NCI-H460 (cell line): ENCODE measurements at places on chromosomes 3 and 15. TPM values are rescaled to one million over a fixed set of nuclear protein-coding genes. Genes with fewer than 3 reads are reported as not detected.
A peak's percentile ranks its signal among the peaks of the same experiment; 100 is the strongest.

- peak; percentile 35 for DNase-seq
Observed at GRCh38 chr3:138786788-138787271, 47.9 kb downstream of the PIK3CB start.

DNA sequence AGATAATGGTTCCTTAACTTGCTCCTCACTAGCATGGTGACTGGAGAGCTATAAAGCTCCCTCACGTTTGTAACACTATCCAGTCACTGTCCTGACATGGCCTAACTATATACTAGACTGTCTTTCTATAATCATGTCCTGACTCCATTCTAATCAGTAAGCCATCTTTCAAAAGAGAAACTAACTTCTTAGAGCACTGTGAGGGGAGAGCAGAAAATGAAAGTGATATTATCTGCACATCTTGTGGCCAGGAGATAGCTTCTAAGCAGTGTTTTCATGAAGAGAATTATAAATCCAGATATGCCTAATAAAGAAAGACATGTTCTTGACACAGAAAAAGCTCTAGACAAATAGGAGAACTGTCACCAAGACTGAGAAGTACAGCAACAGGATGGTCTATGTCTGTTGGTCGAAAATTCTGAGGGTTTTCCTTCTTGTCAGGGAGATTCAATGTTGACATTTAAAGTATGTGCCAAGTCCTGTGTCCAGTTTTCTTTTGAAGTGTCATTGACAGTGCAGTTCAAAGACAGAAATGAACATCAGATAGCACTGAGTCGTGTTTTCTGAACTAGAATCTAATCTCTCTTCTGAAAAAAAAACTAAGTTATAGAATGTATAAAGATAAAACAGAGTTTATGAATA is 230.6 kb upstream of the PEX5L start:
- DNase-seq: no peak

DNA sequence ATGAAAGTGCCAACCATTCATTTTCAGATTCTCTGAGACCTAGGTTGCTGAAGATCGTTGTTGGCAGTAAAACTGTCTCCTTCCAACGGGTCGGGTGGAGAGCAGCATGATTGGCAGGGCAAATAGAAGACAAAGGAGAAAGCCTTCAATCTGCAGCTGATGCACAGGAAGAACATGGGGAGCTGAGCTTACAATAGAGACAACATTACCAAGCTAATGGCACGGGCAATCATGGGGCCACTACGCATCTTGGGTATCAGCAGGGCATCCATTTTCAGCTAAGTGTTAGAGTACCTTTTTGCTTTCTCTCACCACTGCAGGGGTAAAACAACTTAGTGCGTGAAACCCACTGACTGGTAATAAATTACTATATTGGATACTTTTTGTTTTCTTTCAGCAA is 114.8 kb downstream of the WDR72 start:
- DNase-seq: no peak

DNA sequence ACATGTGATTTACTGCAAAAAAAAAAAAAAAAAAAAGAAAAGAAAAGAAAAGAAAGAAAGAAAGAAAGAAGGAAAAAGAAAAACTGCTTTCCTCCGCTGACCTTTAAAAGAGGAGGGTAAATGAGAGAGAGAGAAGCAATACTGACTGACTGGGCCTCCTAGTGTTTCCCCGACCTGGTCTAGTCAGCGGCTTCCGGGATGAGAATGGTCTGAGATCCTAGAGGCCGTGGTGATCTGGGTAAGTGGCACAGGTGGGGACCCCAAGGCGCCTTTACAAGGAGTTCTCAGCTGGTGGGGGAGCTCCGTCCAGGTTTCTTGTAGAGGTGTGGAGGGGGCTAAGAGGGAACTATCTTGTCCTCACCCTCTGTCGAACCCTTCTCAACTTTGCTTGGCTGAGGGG is 223.1 kb downstream of the MEIS2 start:
- DNase-seq: no peak

DNA sequence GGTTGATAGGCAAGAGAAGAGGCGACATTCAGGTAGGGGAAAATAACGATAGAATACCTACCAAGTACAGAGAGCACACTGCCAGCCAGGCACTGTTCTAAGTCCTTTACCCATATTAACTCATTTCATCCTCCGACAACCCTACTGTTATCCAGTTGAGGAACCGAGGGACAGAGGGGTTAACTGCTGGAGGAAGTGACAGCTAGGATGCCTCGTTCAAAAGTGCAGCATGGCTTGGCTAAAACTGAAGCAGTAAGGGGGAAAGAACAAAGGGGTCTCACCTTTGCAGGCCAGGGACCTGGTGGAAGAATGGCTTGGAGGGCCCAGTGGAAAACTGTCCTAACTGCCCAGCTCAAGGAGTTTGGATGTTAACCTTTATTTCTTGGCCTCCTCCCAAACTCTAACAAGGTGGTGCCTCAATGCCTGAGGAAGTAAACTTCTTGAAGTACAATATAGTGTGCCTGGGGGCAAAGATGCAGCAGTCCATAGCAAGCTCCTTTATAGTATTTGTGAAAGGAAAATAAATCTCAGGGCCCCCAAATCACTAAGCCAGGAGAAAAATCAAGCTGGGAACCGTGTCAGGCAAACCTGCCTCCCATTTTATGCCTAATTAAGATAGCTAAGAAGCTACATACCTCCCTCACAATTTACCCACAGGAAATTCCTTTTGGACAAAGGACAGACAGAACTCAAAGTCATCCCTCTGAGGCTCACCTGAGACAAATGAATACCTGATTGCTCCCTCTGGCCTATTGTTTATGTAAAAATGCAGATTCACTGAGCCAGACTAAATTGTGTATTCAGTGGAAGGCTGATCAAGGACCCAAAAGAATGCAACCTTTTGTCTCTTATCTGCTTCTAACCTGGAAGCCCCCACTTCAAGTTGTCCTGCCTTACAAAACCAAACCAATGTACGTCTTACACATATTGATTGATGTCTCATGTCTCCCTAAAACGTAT is 1.6 kb upstream of the ITGB5 start:
- DNase-seq: no peak

DNA sequence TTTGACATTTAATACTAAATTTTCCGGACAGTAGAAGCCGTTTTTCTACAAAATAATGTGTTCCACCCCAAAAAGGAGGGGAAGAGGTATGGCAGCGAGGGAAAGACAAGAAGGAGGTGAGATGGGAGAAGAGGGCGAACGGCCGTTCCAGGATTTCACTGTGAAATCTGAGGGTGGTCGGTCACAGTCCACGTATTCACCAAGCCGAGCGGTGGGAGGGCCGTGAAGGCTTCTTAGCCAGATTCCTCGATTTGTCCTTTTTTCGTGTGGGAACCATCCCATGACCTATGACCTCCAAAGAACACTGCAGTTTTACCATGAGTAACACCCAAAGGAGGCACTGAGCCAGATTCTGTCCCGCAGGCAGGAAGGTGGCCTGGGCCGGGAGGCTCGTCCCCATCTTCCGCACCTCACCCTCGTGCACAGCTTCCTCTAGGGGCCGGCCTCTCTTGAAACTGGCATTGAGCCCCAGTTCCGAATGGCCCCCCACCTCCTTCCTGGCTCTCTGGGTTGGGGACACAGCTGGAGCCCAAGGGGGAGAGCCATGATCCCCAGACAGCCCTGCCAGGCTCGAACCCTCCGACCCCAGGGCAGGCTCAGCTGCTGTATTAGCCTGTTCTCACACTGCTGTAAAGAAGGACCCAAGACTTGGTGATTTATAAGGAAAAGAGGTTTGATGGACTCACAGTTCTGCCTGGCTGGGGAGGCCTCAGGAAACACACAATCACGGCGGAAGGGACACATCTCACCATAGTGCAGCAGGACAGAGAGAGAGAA is 23.7 kb downstream of the XXYLT1 start:
- no peak for DNase-seq

DNA sequence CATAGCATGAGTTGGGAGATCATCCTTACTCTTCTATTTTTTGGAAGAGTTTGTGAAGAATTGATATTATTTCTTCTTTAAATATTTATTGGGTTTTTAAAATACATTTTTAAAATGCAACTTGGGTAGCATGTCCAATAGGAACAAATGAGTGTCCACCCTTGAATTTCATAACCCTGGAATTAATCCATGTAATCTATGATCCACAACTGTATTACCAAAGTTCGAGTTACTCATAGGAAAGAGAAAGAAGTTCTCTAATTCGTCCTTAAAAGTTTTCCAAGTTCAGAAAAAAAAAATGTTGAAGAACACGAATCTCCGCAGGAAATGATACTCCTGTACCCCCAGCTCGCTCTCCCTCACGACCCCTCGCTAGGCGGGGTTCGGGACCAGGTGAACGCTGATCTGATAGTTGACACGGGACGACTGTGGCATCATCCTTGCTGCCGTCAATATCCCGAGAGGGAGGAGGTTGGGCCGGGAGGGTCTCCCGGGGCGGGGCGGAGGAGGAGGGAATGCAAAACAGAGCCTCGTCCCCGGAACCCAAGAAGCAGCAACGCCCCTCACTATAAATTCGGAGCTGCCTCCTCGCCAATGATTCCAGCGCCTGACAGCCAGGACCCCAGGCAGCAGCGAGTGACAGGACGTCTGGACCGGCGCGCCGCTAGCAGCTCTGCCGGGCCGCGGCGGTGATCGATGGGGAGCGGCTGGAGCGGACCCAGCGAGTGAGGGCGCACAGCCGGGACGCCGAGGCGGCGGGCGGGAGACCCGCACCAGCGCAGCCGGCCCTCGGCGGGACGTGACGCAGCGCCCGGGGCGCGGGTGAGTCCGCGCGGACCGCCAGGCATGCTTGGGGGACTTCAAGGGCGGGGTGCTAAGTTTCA is at the start of gene AGTR1:
Gene AGTR1, plus strand, starts transcription at position 598 of the 884 bp plus-strand sequence. CDS start 43,133 bp downstream, outside the sequence.
- DNase-seq: no peak

DNA sequence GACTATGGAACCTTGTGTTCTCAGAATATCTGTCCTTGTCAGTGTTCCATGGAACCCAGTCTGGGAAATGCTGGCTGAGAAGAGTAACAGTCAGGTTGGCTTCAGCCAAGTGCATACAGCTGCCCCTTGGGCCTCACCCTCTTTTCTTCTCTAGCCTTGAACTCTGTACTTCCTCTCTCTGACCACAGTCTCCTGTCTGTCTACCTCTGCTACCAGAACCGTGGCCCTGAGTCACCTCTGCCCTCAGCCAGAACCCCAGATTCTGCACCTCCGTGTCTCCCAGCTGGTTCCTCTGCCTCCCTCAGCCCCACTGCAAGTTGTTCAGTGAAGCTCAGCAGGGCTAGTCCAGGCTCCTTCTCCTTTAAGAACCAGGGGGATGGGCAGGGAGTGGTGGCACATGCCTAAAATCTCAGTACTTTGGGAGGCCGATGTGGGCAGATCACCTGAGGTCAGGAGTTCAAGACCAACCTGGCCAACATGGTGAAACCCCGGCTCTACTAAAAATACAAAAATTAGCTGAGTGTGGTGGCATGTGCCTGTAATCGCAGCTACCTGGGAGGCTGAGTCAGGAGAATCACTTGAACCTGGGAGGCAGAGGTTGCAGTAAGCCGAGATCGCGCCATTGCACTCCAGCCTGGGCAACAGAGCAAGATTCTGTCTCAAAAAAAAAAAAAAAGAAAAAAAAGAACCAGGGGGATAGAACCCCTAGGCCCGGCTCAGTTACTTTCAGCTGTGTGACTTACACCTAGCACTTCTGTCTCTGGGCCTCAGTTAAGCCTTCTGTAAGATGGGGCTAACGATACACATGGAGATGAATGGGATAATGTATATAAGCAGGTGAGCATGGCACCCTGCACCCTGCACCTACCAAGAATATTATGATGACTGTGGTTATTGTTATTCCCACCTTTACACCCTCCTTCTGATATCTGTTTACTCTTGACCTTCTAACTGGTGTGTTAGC is 24.3 kb upstream of the TATDN2 start:
- no peak for DNase-seq

GRCh38 chr3:11197484-11197883 is 43.2 kb downstream of the HRH1 start:
- no peak for DNase-seq

DNA sequence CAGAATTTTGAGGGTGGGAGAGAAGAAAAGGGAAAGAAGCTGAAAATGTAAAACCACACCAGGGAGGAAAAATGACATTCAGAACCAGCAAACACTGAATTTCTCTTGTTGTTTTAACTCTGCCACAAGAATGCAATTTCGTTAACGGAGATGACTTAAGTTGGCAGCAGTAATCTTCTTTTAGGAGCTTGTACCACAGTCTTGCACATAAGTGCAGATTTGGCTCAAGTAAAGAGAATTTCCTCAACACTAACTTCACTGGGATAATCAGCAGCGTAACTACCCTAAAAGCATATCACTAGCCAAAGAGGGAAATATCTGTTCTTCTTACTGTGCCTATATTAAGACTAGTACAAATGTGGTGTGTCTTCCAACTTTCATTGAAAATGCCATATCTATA is 15.5 kb downstream of the GREM1 start:
- no peak for DNase-seq

- DNase-seq: peak; percentile 27
Observed at GRCh38 chr3:126540342-126540849, 16.4 kb downstream of the CHST13 start.

GRCh38 chr3:128784232-128784631 is 58.2 kb downstream of the RAB7A start:
- DNase-seq: no peak

DNA sequence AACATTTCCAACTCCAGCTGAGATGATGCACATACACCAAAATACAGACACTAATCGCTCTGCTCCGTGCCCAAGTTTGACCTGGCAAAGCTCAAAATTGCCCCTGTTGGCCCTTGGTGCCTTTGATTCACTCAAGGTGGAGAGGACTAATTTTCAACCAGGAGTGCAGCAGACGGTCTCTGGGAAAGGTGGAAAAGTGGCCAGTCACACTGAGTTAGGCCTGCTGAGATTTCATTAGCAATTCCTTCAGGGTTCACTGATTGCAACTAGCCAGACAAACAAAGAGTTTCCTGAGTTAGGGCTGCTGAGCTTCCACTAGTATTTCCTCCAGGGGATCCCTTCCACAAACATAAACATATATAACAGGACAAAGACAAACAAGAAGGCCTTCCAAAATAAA is 28.7 kb upstream of the LHFPL4 start:
- DNase-seq: no peak

GRCh38 chr3:127448161-127448561 is 142.4 kb downstream of the TPRA1 start:
- DNase-seq: no peak

GRCh38 chr3:128814519-128815317 is 64.7 kb upstream of the ACAD9 start:
- no peak for DNase-seq

Gene TUSC7
- total RNA-seq: not detected in 2 replicates

Gene CPN2
- not detected in 2 replicates for total RNA-seq

Gene PLA2G4E
- total RNA-seq: not detected in 2 replicates

Gene IL16
- total RNA-seq: not detected in 2 replicates

Gene UBA5
- total RNA-seq: 28.8 and 37.7 TPM in 2 replicates

Gene PTX3
- 16.1 and 23.8 TPM in 2 replicates for total RNA-seq

Gene MORC1
- not detected in 2 replicates for total RNA-seq

Gene MYEF2
- total RNA-seq: 11.5 and 24.9 TPM in 2 replicates

Gene TGM5
- not detected in 2 replicates for total RNA-seq

Gene PLCD1
- 1.2 and 1.9 TPM in 2 replicates for total RNA-seq
